ENCODE measurements at places on chromosomes 5 and 9. TPM values are rescaled to one million over a fixed set of nuclear protein-coding genes. Genes with fewer than 3 reads are reported as not detected.

DNA sequence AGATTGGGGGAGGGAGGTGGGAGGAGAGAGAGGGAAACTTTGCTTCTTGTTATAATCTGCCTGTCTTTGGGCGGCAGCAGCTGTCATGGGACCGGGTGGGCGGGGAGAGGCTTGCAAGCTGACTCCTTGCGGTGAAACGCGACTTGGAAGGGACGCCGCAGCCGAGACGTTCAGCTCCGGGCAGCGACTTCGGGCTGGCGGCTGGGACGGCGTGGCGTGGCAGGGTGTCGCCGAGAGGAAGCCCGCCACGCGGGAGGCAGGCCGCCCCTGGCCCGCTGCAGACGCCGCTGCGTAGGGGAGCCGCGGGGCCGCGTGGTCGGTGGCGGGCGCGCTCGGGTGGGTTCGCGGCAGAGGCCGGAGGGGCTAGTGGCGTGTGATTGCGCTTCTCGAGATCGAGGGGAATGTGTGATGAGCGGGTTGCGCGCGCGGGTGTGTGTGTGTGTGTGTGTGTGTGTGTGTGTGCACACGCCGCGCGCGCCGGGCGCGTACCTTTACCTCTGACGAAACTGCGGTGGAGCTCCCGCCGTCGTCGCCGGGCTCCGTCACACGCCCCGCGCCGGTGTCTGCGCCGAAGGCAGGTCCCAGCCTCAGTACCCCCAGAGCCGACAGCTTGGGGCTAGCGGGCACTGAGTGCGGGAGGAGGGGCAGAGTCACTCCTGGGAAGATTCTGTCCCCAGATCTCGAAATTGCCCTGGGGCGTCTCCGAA is 1.7 kb downstream of the PPARGC1B start:
- peak; percentile 89 for DNase-seq

Gene SPOCK1
- 28.4 TPM for total RNA-seq

Gene MAMDC2
- total RNA-seq, result 3.1 TPM

DNA sequence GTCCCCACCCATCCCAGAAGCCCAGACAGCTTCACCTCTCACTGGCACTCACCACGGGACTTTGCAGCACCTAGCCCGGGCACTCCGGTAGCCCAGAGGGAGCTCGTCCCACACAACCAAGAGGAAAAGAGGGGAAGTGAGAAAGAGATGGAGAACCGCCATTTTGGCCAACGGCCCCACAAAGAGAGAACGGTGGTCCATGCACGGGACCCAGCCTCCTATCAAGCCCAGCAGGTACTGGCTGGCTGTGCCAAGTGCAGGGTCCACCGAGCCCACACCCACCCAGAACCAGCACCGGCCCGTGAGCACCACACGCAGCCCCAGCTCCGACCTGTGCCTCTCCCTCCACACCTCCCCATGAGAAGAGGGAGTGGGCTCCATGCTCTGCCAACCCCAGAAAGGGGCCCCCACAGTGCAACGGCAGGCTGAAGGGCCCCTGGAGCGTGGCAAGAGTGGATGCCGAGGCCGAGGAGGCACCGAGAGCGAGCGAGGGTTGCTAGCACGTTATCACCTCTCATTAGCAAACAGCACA is 78.5 kb upstream of the GCNT4 start:
- DNase-seq, result no peak

- DNase-seq, result no peak
Measured at GRCh38 chr9:77533671-77534070, 114.5 kb downstream of the GNA14 start.

GRCh38 chr5:82551840-82552385 is 273.8 kb upstream of the RPS23 start:
- no peak for DNase-seq

GRCh38 chr5:74382987-74383593 is 257.4 kb downstream of the ENC1 start:
- DNase-seq, result peak; percentile 89

- no peak for DNase-seq
Measured at GRCh38 chr5:169390265-169390664, 89.3 kb upstream of the SLIT3 start.

GRCh38 chr9:115983366-115983765 is 170.2 kb upstream of the PAPPA start:
- no peak for DNase-seq

DNA sequence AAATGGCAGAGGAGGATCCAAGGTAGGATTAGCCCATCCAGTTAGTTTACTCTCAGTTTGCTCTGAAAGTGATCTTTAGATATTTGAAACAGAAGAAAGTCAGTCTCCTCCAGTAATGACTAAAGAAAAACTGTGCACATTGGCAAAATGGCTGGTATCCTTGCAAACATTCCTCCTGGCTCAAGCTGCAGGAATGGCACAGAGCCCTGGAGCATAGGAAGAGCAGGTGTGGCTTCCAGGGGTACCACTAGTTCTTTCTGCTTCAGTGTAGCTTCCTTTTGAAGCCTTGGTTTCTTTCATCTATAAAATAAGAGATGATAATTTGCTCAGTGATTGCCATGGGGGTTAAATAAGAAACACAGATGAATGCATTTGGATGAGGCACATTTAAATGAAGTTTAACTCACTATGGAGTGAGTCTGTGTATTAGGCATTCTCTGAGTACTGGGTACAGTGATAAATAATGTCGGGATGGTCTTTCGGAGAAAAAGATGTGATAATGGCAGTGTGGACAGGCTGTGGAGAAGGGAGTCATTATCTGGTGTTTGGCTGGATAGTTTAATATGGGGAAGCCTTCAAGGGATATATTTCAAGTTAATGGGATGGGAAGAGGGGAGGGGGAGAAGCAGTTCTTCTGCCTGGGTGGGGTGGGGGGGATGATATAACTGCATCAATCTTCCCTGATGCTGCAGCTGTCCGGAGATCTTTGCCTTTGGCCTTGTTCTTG is 217.3 kb upstream of the KLF4 start:
- no peak for DNase-seq

Gene BTNL9
- 7.0 TPM for total RNA-seq

DNA sequence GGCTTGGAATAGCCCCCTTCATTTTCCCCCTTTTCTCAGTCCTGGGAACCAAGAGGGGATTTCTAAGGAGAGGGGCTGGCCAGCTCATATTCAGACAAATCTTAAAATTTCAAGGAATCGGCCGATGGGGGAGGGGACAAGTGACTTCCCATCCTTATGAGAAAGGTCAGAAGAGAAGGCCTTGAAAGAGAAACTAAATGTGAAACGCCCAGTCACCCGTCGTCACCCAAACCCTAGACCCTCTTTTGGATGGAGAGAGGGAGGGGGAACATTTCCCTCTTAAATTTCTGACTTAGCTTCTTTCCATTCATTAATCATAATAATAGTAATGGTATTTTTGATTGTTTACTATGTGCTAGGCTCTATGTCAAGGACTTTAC is 850 bp upstream of the CCL19 start:
- DNase-seq, result no peak

Gene CD72
- 2.6 TPM for total RNA-seq

DNA sequence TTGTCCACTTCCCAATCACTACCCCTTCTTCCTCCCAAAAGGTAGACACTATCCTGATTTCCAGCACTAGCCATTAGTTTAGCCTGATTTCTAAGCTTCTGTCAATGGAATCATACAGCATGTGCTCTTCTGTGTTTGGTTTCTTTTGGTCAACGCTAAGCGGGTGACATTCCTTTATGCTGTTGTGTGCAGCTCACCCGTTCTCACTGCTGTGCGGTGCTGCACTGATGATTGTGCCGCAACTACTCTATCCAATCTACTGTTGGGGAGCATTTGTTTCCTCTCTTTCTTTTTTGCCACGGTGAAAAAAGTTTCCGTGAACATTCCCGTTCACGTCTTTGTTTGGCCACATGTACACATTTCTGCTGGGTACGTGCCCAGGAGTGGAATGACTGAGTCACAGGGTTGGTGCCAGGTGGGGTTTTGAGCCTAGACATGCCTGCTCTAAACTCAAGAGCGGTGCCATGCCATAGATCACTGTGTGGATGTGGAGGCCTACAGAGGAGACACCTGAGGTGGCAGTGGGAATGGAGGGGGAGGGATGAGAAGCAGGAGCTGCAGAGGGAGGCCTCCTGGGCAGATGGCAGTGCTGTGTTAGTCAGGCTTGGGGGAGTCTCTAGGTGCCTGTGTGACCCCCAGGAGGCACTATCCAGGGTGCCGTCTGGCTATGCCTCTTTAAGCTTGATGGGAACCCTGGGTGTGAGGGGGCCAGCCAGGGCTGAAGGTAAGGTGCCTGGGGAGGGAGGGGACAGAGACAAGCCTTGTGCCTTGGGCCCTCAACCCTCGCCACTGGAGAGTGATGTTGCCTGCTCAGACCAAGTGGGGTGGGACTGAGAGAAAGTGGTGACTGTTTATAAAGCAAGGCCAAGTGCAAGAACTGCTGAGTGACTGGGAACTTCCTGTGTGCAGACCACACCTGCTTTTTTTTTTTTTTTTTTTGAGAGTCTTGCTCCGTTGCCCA is 11.4 kb upstream of the ANKRD33B start:
- DNase-seq, result no peak

Gene CCNO
- not detected for total RNA-seq

- DNase-seq, result no peak
Measured at GRCh38 chr5:109558364-109558763, 131.4 kb upstream of the MAN2A1 start.

Gene CCDC112
- 8.4 TPM for total RNA-seq

Gene PLAC8L1
- not detected for total RNA-seq

GRCh38 chr9:113668061-113668460 is 204.5 kb downstream of the RGS3 start:
- DNase-seq, result no peak

- DNase-seq, result peak; percentile 31
Measured at GRCh38 chr5:136212252-136212721, 19.3 kb upstream of the SMIM32 start.

DNA sequence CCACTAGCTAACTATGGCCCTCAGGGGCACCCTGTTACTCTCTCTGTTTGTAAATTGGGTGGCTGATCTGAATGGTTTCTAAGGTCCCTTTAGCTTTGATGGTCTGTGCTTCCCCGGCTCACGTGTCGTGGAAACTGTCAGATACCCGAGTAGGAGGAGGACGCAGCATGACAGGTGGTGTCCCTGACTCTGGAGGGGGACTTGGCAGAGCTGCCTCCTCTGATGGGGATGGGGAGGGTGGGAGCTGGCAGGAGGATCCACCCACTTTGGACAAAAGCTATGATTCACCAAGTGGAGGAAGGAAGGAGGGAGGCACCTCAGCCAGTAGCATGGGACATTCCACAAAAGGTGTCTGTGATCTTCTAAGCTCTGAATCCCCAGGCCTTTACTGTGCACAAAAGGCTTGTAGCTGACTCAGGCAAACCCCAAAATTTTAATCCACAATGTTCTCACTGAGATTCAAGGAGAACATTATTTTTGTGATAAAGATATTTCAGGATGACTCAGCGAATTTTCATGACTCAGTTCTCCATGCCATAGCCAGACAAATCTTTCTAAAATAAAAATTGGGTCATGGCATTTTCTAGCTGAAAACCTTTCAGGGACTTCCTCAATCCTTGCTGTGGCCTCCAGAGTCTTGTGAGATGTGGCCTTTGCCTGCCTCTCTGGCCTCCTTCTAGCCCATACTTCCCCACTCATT is 131.0 kb upstream of the BRINP1 start:
- no peak for DNase-seq

DNA sequence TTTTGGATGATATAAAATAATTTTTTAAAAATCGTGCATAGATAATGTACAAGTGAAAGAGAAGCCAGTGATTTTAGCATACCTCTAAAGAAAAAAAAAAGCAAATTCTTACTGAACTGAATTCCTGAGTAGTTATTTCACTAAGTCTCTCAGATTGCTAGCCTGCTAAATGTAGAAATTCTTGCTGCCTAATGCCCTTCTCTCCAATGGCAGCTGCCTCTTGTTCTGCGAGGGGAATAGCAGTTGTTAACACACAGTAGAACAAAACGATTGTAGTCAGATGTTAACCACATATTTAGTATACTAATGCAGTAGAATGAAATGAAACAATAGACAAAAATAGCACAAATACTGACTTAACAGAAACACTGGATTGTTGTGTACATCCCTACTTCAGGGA is 26.8 kb downstream of the SMAD5 start:
- DNase-seq, result peak; percentile 45

DNA sequence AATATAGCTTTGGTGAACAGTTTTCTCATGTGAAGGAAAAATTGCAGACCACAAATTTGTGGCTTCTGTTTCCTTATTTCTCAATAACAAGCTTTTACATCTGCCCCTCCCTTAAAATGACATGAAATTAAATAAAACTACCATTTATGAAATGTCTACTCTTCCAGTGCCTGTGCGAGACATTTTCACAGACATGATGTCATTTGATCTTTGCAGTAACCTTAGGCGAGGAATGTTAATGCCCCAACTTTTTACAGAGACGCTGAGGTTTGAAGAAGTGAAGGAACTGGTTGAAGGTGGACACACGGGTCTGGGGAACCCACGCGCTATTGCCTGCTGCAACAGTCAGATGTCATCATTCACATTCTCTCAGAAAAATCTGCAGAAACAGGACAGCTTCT is 61.5 kb downstream of the OSTF1 start:
- peak; percentile 10 for DNase-seq

DNA sequence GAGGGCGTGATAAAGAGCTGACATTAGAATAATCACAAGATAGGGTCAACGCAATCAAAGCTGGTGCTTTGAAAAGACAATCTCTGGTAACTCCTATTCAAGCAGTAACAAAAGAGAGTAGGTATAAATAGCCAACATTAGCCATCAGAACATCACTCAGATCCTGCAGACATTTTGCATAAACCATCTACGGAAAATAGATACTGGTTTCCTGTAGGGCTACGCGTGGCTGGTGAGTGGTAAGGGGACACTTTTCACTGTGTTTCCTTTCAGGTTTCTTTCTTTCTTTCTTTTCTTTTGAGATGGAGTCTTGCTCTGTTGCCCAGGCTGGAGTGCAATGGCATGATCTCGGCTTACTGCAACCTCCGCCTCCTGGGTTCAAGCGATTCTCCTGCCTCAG is 22.3 kb downstream of the TTF1 start:
- DNase-seq, result no peak

DNA sequence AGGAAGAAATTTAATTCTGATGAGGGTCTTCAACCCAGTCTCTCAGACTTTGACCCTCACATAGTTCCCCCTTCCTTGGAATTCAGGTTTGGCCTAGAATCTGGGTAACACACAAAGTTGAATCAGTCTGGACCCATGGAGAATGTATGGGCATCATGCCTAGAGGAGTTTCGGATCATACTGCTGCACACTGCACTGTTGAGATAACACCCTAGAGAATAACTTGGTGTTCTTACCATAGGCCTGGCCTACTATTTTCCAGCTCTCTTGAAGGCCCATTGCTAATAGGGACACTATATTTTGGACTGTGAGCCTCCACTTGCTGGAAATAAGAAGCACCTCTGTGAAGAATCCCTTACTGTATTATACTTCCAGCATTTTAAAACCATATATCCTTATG is 413.5 kb downstream of the PLK2 start:
- DNase-seq, result peak; percentile 0

- no peak for DNase-seq
Measured at GRCh38 chr5:23571059-23571458, 63.6 kb downstream of the PRDM9 start.
